Neural progenitor cell (in vitro differentiated cells): ENCODE measurements at places on chromosomes 2 and 18.
A peak's percentile ranks its signal among the peaks of the same experiment; 100 is the strongest.

DNA sequence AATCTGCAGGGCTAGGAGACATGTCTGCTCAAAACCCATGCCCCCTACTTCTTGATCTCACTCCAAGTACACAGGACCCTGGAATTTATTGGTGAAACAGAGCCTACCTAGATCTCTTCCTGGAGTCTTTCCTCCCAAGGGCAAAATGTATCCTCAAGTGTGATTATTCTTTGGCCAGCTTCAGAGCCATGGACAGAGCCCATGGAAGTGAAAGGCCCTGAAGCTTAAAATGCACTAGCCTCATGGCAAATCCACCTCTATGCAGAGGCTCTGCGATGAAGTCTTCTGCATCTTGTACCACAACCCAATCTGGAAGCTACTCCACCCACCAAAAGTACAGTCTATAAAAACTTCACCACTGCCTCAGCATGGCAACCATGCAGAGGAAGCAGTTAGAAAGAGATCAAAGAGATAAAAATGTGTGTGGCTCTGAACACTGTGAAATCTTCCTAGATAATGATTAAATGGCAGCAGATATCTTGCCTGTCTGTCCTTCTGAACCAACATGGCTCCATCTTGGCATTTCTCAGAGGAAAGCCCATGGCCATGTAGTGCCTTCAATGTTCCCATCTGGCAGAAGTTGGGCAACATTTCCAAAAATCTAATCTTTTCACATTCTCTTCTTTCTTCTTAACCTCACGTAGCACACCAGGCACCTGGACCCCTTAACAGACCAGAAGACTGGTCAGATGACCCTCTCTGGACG is 142.9 kb upstream of the KLF7 start:
- no peak for DNase-seq
- no peak overlapping the region for H3K27ac ChIP-seq
- H3K4me1 ChIP-seq = peaks cover 10% of the 10 kb centered on the region
- H3K27me3 ChIP-seq = no peaks in the 10 kb centered on the region
- no peak overlapping the region for H3K4me3 ChIP-seq
- no peaks in the 10 kb centered on the region for H3K36me3 ChIP-seq

GRCh38 chr2:197209246-197209645 is 101.3 kb downstream of the ANKRD44 start:
- no peak overlapping the region for H3K27ac ChIP-seq
- DNase-seq = no peak
- H3K4me3 ChIP-seq = no peak overlapping the region
- no peaks in the 10 kb centered on the region for H3K36me3 ChIP-seq
- H3K27me3 ChIP-seq = no peaks in the 10 kb centered on the region
- H3K4me1 ChIP-seq = no peaks in the 10 kb centered on the region

- H3K27me3 ChIP-seq = no peaks in the 10 kb centered on the region
- no peak overlapping the region for H3K27ac ChIP-seq
- no peak for DNase-seq
- no peaks in the 10 kb centered on the region for H3K36me3 ChIP-seq
Observed at GRCh38 chr2:191189112-191189635, 38.4 kb upstream of the STAT4 start.

DNA sequence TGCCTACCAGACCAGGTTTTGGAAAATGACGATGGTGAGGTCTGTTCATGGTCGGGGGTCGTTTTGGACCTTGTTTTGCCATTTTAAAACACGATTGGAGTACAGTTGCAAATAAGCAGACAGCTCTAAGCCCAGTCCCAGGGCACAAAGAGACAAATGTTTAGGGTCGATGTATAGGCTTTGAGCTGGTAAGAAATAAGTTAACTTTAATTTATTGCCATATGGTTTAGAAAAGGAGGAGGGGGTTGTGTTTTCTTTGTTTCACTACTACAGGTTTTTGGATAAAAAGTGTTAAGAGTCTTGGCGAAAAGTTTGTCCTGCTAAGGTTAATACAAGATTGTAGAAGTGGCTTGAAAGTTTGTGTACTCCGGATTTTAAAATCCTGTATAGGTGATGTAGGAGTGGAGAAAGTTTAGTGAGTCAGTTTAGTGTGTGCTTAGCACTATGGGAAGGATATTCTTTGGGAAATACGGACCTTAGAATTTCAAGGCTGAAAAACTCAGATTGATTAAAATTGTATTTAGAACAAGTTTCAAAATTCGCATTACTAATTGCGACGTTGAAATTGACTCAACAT is 1.3 kb downstream of the KCMF1 start:
- no peaks in the 10 kb centered on the region for H3K36me3 ChIP-seq
- peak overlapping the region; percentile 98 for H3K27ac ChIP-seq
- no peak for DNase-seq
- H3K27me3 ChIP-seq = no peaks in the 10 kb centered on the region
- peaks cover 32% of the 10 kb centered on the region for H3K4me1 ChIP-seq

GRCh38 chr2:240960309-240960970 is 38.0 kb upstream of the SNED1 start:
- DNase-seq = no peak
- H3K36me3 ChIP-seq = no peaks in the 10 kb centered on the region
- H3K4me1 ChIP-seq = peaks cover 11% of the 10 kb centered on the region
- H3K27ac ChIP-seq = no peak overlapping the region

DNA sequence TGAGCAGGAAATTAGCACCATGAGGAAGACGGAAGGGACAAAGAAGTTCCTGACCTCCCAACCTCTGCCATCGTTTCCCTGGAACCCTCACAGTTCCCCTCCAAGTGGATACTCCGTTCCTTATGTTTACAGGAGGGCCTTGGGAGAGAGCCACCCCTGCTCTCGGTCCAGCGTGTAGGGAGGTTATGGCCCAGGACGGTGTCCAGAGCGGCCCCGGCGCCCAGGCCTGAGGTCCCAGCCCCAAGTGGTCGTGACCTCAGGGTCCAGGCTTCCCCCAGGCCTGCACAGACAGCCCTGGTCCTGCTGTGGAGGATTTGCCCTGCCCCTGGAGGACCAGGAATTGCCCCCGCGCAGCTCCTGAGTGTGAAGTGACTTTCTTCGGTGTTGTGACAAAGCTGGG is 61.8 kb upstream of the RBM44 start:
- no peak overlapping the region for H3K4me3 ChIP-seq
- peaks cover 13% of the 10 kb centered on the region for H3K4me1 ChIP-seq
- no peaks in the 10 kb centered on the region for H3K27me3 ChIP-seq
- no peak overlapping the region for H3K27ac ChIP-seq
- DNase-seq = no peak

DNA sequence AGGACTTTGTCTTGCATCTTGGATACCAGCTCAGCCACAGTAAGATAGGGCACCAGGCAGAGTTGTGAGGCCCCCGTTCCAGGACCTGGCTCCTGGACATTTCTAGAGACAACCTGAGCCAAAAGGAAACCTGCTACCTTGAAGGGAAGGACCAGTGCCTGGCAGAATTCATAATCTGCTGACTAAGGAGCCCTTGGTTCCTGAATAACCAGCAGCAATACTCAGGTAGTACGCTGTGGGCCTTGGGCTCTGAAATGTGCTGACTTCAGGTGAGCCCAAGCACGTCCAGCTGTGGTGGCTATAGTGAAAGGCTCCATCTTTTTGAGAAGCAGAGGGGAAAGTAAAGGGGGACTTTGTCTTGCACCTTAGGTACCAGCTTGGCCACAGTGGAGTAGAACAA is 28.5 kb downstream of the SERPINB11 start:
- no peak overlapping the region for H3K27ac ChIP-seq
- H3K4me1 ChIP-seq = peaks cover 1% of the 10 kb centered on the region
- H3K4me3 ChIP-seq = no peak overlapping the region
- no peaks in the 10 kb centered on the region for H3K36me3 ChIP-seq

DNA sequence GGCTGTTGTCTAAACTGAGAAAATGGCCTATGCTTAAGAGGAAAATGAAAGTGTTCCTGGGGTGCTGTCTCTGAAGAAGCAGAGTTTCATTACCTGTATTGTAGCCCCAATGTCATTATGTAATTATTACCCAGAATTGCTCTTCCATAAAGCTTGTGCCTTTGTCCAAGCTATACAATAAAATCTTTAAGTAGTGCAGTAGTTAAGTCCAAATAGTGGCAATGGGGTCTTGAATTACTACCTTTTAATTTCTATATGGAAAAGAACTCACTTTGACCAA is 13.8 kb upstream of the ALLC start:
- no peak overlapping the region for H3K4me3 ChIP-seq
- H3K4me1 ChIP-seq = no peaks in the 10 kb centered on the region
- no peaks in the 10 kb centered on the region for H3K27me3 ChIP-seq
- no peak overlapping the region for H3K27ac ChIP-seq

DNA sequence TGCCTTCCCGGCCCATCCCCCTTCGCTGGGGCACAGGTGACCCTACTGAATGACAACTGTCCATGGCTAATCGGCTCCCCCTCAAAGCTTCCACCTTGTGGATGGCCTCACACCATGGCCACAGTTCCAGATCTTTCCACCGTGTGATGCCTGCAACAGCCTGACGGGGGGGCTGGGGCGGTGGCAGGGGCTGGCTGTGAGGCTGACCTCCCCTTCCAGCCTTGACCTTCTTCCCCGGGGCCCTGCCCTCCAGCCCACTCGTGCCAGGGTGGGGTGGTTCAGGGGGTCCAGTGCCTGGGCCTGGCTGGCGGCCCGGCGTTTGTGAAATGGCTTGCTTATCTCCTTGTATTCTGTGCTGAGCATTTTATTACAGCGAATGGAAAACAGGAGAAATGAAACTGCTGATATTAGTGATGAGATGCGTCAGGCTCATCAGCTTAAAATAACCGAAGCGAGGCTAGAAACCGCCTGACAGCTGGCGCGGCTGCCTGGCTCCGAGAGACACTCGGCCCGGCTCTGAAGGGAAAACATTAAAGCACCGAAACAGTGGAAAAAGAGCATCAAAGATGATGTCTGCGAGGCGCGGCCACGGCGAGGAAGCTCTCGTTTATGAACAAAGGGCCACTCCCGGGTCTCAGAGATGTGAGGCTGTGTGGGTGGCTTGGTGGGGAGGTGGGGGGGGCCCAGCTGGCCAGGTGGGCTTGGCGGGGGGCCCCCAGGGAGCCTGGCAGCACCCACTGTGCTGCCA is 916 bp upstream of the PDCD1 start:
- no peak for DNase-seq
- no peak overlapping the region for H3K4me3 ChIP-seq
- no peak overlapping the region for H3K27ac ChIP-seq
- H3K36me3 ChIP-seq = no peaks in the 10 kb centered on the region
- no peaks in the 10 kb centered on the region for H3K4me1 ChIP-seq

DNA sequence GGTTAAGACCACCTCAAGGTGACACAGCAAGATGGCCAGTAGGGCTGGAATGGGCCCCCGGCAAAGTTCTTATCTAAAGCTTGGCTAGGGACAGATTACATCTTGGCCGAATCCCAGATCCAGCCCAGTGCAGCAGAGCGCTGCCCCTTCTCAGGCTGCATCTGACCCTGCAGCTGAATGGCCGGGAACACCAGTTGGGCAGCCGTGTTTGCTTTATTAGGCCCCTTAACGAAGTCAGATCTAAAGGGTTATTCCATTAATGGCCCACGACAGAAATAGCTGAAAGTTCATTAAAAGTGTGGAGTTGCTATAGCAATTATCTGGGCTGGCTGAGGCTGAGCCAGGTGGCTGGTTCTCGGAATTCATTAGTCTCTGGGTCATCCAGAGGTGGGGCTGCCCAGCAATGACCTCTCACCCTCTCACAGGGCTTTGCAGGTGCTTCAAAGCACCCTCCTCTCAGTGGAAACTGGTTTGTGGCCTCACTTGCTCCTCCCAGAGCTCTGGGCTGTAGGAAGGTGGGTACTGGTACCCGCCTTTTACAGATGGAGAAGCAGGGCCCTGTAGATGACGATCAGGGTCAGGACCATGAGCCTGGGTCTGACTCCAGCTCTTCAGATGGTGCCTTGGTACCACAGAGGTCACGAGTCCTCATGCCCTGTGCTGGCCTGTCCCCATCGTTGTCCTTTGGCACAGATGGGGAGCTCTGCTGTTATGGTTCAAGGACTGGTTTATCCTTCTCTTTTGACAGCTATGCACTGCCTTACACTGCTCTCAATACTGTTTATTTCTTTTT is 68.8 kb downstream of the EMX1 start:
- H3K27ac ChIP-seq = no peak overlapping the region
- H3K27me3 ChIP-seq = no peaks in the 10 kb centered on the region
- no peaks in the 10 kb centered on the region for H3K36me3 ChIP-seq
- no peaks in the 10 kb centered on the region for H3K4me1 ChIP-seq

DNA sequence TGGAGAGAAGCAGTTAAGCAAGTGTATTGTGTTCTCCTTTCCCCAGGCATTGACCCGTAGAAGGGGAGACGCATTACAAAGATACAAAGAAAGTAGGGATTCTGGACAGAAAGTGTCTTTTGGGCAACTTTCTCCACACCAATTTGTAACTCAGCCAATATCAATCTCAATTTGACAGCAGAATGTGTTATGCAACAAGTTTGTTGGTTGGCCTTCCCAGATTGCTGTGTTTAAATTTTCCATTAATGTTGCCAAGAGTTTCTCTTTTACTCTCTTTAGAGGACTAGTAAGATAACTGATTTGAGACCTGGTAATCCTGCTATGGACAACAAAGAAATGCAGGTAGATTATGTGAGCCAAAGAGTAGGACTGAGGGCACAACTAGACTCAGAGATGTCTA is 279.6 kb downstream of the ZNF804A start:
- H3K27ac ChIP-seq = no peak overlapping the region
- H3K27me3 ChIP-seq = no peaks in the 10 kb centered on the region
- no peak overlapping the region for H3K4me3 ChIP-seq
- DNase-seq = no peak
- H3K36me3 ChIP-seq = no peaks in the 10 kb centered on the region

DNA sequence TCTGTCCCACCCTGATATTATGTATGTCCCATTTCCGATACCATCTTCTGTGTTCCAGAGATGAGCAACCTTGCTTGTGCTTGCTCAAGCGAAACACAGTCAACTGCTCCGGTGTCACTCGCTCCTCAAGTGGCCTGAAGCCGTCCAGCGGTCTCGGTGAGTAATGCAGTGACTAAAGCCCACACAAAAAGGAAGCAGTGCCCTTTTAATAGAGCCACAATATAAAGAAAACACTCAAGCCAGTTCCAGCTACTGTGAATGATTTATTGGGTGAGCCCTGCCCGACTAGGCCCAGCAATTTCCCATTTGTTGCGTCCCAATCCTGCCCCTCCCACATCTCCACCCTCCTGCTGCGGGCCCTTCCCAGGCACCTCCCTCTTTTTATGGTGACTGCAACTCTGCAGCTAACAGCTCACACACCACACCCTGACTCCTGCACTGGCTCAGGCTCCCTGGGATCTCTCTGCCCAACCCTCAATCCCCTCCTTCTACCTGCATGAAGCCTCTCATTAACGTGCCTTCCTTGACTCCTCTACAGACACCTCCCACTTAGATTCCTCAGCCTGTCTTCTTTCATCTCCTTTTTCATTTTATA is 44.2 kb upstream of the DSC1 start:
- H3K27ac ChIP-seq = no peak overlapping the region
- peaks cover 4% of the 10 kb centered on the region for H3K36me3 ChIP-seq
- DNase-seq = peak; percentile 33
- peaks cover 21% of the 10 kb centered on the region for H3K4me1 ChIP-seq
- no peaks in the 10 kb centered on the region for H3K27me3 ChIP-seq

- H3K27ac ChIP-seq = peak overlapping the region; percentile 85
- no peaks in the 10 kb centered on the region for H3K36me3 ChIP-seq
- DNase-seq = no peak
- H3K4me1 ChIP-seq = peaks cover 9% of the 10 kb centered on the region
- H3K4me3 ChIP-seq = peak overlapping the region; percentile 96
- H3K27me3 ChIP-seq = no peaks in the 10 kb centered on the region
Observed at GRCh38 chr2:32064021-32064601, 755 bp downstream of the SPAST start.

- H3K4me1 ChIP-seq = peaks cover 28% of the 10 kb centered on the region
- no peaks in the 10 kb centered on the region for H3K36me3 ChIP-seq
- no peak for DNase-seq
- H3K27ac ChIP-seq = no peak overlapping the region
- no peaks in the 10 kb centered on the region for H3K27me3 ChIP-seq
Observed at GRCh38 chr2:10978090-10978670, 66.4 kb downstream of the KCNF1 start.
